ENCODE measurements at places on chromosomes 2 and 18.

DNA sequence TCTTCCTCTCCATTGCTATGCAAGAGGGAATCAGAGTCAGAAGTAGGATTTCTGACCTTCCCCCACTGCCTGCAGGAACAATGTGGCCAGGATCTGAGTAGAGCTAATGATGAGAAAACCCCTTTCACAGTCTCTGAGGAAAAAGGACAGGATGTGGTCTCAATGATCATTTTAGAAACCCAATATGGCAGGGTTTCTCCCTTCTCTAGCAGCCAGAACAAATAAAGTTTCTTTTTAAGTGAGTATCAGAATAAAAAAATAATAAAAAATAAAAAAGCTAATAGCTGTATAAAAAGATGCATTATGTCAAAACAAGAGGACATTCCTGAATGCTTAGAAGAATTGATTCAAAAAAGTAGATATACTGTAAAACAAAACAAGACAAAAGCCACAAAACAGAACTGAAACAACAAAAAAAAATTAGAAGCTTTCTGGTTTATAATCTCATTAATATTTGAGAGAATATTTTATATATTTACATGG is 1124.9 kb upstream of the ZEB2 start:
- no peak for DNase-seq

DNA sequence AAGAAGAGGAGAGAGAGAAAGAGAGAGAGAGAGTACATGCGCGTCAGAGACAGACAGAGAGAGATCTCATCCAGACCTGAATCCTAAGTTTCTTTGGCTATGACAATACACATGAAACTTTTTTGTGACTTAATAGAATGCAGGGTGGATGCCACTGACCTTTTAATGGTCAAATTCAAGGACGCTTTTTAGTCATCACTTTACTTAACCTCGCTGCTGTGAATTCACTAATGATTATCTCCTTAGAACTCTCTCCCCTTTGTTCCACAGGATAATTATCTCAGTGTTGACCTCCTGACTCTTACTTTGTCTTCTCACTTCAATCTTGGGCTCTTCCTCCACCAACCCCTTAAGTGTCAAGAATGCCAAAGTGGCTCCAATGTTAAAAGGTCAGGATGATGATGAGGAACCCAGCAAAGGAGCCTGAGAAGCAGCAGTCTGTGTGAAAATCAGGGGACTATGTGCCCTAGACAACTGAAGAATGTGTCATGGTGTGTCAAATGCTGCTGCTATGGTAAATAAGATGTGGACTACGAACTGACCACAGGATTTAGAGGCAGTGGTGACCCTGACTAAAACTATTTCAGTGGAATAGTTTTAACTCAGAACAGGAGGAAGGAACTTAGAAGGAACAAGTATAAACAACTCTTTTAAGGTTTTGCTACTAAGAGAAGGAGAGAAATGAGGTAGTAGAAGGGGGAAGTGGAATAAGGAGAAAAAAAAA is 382.1 kb downstream of the ZEB2 start:
- DNase-seq, result no peak

- no peak for DNase-seq
Observed at GRCh38 chr18:39599251-39599650, 2033.7 kb upstream of the CELF4 start.

DNA sequence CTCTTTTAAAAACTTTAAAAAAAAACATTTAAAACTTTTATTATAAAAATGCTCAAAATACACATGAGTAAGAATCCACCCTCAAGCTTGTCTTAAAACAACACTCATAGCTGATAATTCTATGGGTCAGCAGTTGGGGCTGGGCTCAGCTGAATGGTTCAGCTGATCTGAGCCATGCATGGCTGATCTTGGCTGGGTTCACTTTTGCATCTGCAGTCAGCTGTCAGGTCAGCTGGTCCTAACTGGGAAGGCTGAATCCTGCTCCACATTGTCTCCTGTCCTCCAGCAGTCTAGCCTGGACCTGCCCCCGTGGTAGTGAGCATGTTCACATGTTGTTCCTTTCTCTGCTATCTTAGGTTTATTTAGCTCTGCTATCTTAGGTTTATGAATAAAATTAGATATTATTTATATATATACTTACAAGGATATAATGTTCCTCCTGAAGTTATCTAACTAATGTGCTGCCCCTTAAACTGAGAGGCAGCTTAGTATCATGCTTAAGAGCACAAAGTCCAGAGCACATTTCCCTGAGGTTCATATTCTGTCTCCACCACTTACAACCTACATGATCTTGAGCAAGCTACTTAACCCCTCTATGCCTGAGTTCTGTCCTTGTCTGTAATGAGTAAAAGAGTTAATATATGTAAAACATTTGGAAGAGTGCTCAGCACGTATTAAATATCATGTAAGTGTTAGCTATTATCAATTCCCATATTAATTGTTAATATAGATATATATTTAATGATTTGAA is 309.4 kb downstream of the PTPRM start:
- no peak for DNase-seq

- DNase-seq, result no peak
Observed at GRCh38 chr2:209181984-209182383, 241.9 kb upstream of the MAP2 start.

GRCh38 chr2:181239201-181239799 is 217.9 kb upstream of the ITGA4 start:
- no peak for DNase-seq

DNA sequence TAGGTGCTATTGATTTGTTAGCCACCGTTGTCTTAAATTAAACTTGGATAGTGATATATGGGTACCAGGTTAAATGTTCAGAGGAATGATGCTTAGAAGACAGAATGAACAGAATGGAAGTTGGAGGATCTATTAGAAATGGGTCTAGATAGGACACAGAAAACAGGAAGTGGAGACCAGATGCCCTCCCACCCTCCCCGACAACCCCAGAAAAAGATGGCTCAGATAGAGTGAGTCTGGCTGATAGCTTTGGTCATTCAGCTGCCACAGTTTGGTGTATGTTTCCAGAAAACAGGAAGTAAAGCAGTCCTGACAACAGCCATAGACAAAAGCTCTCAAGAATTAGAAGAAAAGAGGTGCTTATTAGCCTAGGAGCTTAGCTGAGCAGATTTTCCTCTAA is 71.5 kb upstream of the DSG1 start:
- DNase-seq, result no peak

- no peak for DNase-seq
Observed at GRCh38 chr2:69279931-69280681, 106.9 kb downstream of the GFPT1 start.

GRCh38 chr2:8315531-8316165 is 366.2 kb upstream of the ID2 start:
- no peak for DNase-seq

- no peak for DNase-seq
Observed at GRCh38 chr18:77004555-77005380, 127.8 kb downstream of the MBP start.

DNA sequence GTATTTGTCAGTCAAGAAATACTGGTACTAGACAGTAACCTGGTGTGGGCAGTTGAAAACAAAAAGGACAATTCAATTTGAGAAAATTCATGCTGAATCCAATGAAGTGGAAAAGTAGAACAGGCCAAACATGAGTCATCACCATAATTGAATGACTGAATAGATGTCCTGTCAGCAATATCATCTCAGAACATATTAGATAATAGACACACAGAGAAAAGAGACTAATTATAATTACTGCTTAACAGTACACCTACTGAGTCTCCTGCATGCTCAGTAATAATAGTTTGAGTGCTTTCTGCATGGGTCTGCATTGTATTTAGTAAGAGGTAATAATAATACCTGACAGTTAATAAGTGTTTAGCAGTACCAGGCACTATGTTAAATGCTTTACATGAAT is 138.6 kb upstream of the ZC3H15 start:
- no peak for DNase-seq

Data from left forelimb (tissue), 1 donor.